ENCODE measurements at places on chromosomes 2 and 18.

DNA sequence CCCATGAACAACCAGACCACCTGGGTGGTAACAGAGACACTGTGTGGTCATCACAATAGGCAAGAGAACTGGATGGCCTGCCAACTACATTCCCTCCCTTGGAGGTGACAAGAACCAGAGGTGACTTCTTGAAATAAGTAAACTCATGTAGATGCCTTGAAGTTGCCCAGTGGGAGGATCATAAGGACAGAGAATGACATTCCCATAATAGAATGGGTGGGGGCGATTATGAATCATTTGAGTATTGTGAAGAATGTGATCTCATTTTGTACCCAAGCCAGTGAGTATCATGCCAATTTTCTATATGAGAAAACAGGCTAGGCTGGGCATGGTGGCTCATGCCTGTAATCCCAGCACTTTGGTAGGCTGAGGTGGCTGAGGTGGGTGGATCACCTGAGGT, 211.4 kb upstream of the GYPC start:
- DNase-seq = no peak

- DNase-seq = no peak
Observed at GRCh38 chr2:171247741-171248662, 87.3 kb upstream of the TLK1 start.

- no peak for DNase-seq
Observed at GRCh38 chr2:65317841-65318240, 90.2 kb downstream of the ACTR2 start.

- DNase-seq = no peak
Observed at GRCh38 chr2:239180526-239181073, 220.2 kb downstream of the HDAC4 start.

- DNase-seq = no peak
Observed at GRCh38 chr18:44119607-44120006, 561.1 kb upstream of the SETBP1 start.

- no peak for DNase-seq
Observed at GRCh38 chr2:224971214-224971613, 71.1 kb downstream of the DOCK10 start.

DNA sequence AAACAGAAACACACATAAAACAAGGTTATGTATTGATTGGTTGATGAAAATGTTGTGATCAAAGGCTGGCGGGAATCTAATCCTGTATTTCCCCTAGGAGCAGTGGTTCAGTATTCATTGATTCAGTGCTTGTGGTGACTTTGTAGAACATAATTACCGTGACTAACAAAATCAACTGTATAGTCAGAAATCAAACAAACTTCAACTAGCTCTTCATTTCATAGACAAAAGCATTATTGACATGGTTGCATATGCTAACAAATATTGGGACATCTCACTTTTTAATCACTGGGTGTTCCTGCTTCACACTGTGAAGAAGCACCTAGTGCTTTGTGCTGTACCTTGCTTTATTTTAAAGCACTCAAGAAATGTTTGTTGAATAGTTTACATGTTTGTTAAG, 41.4 kb downstream of the USP14 start:
- DNase-seq = no peak

GRCh38 chr18:41767960-41768359, 187.1 kb upstream of the PIK3C3 start:
- peak; percentile 68 for DNase-seq

DNA sequence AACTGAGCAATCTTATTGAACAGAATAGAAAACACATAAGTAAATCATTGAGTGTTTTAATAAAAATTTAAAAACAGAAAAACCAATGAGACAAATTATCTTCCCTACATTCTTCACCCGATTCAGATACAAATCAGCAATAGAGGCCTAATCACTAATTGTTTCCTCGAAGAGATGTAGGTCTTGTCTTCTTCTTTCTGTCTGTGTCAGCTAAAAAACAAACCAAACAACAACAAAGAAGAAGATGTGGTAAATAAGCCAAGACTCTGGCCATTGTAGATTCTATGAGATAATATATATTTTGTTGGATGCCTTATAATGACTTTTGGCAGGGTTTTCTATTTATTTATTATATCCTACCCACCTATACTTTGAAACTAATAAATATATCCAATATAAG, 200.9 kb upstream of the FSIP2 start:
- no peak for DNase-seq
